Fibroblast of the aortic adventitia (primary cell): ENCODE measurements at places on chromosomes 11 and 22.
A peak's percentile ranks its signal among the peaks of the same experiment; 100 is the strongest.

GRCh38 chr11:86670911-86671310 lies 1.5 kb downstream of the ME3 start:
- no peak for DNase-seq

DNA sequence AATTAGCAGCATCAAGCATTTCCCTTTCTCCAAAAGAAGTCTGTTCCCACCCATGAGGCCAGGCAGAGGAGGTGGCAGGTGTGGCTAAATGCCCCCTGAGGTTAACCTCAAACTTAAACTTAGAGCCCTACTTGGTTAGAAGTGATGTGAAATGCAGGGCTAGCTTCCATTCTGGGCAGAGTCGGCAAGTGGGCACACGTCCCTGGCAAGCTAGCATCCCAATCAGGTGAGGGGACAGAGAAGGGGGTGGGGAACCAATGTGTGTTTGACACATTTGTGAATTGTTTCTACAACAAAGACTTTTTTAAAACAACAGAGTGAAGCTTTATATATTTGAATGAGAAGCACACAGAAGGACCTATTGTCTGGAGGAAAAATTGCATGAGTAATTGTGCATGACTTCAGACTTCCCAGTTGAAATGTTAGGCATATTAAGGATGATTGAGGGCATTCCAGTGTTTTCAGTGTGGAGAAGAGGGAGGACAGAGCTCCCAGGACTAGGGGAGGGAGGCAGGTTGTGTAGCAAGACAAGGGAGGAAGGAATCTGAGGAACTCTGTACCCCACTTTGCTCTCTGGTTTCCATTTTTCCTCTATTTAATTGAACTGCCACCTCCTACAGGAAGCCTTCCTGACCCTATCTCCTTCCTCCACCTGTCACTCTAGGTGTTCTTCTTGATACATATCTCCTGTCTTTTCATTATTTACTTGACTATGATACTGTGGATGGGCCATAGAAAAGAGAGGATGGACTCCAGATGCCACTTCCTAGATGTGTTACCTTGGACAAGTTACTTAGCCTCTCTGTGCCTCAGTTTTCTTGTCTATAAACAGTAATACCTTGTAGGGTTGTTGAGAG lies 83.3 kb upstream of the PICALM start:
- DNase-seq: peak; percentile 52

- DNase-seq: no peak
Observed at GRCh38 chr11:124760806-124761205, 1.3 kb downstream of the ESAM start.

GRCh38 chr22:48781868-48782267 lies 1045.8 kb downstream of the BRD1 start:
- DNase-seq: no peak

DNA sequence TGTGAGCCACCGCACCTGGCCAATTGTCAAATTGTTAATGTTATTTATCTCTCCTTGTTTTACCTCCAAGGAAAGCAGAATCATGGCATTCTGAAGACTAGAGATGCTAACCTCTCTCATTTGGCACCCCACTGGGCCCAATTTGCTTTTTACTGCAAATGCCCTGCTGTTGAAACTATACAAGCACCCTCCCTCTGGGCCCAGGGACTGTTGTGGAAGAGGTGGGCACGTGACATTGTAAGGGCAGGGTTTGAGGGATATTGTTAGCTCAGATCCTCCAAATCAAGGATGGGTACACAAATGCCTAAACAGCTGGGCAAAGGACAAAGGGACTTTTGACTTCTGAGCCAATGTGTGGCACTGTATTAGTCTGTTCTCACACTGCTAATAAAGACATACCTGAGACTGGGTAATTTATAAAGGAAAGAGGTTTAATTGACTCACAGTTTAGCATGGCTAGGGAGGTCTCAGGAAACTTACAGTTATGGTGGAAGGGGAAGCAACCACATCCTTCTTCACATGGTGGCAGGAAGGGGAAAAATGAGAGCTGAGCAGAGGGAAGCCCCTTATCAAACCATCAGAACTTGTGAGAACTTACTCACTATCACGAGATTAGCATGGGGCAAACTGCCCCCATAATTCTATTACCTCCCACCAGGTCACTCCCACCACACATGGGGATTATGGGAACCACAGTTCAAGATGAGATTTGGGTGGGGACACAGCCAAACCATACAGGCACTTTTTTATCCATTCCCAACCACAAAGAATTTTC lies 6.5 kb upstream of the ALDH3B2 start:
- no peak for DNase-seq
